ENCODE measurements at places on chromosomes 13 and 19.

DNA sequence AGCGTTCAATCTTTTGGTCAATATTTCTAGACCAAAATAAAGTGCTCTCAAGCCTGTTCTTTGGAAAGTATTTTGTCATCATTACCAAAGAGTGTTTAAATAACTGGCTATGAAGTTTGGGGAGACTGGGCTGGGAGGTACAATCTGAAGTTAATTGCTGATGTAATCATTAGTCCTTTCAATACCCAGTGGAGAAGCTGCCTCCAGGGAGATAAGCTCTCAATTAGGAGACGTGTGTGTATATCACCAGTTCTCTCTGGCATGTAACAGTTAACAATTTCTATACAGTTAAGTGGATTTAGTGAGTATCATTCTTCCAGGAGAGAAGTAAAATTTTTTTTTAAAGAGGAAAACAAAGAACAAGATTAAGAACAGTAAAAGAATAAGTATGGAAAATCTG, 1.4 kb downstream of the COL4A1 start:
- DNase-seq: no peak

GRCh38 chr13:42968906-42969305, 23.1 kb downstream of the EPSTI1 start:
- no peak for DNase-seq

- DNase-seq: no peak
These were observed 1.9 kb upstream of the SUGT1 start for GRCh38 chr13:52650731-52651130.

DNA sequence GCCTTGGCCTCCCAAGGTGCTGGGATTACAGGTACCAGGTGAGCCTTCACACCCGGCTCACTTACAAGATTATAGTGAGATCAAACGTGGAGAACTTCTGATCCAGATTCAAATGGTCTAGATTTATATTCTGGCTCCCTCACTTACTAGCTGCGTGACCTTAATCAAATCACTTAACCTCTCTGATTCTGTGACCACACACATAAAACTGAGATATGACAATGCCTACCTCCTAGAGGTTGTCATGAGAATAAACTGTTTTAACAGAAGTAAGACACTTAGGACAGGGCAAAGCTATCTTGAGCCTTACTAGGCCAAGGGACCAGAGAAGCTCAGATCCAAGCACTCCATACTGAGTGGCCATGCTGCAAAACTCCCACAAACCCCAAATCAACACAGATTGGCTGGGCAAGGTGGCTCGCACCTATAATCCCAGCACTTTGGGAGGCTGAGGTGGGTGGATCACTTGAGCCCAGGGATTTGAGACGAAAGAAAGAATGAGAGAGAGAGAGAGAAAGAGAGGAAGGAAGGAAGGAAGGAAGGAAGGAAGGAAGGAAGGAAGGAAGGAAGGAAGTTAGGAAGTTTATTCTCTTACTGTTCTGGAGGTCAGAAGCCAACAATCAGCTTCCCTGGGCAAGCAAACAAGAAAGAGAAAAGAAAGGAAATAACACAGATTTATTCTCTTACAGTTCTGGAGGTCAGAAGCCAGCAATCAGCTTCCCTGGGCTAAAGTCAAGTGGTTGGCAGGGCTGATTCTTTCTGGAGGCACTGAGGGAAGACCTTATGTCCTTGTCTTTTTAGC, 46.1 kb upstream of the MAP3K10 start:
- DNase-seq: no peak

GRCh38 chr19:31275068-31275334, 74.2 kb downstream of the TSHZ3 start:
- no peak for DNase-seq

DNA sequence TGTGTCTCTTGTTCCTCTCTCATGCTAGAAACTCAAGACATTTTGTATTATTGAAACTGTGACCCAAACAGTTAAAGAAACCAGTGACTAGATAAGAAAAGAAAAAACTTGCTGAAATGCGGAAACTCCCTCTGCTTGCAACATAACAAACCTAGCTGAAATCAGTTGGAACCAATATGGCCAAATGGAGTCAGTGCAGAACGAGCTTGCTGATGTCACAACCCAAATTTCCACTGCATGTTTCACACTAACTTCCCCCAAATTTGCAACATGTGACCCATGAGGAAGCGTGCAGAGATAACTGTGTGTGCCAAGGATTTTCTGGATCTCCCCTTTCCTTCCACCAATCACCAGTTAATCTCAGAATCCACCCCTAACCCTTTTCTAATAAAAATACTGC, 208.0 kb downstream of the DLEU7 start:
- no peak for DNase-seq
